Camera-type eye (tissue), 1 donor: ENCODE measurements at places on chromosomes 16 and 17. TPM values are rescaled to one million over a fixed set of nuclear protein-coding genes. Genes with fewer than 3 reads are reported as not detected.

Gene MON1B
- 19.7 TPM for total RNA-seq

Gene EDC4
- total RNA-seq, result 72.0 TPM

Gene CD300H
- total RNA-seq, result not detected

Gene RAD51D
- total RNA-seq, result 10.3 TPM

Gene HERPUD1
- 119 TPM for total RNA-seq
